ENCODE measurements at places on chromosomes 6 and 20. TPM values are rescaled to one million over a fixed set of nuclear protein-coding genes. Genes with fewer than 3 reads are reported as not detected.

DNA sequence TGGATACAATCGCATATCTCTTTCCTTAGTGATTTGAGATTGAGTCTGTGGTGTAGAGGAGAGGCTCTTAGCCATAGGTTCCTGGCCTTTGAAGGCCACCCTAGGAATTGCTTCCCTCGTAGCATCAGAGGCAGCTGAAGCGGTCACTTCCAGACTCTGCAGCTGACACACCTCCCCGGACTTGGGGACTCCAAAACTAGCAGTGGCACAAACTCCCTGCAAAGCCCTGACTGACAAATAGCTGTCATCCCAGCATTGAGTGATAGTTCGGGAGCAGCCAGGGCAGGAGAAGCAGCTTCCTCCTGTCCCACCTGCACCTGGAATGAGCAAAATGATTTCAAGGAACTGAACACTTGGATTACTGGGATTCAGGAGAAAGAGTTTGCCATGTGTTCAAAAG is 100.5 kb upstream of the QKI start:
- H3K27me3 ChIP-seq, result peaks cover 5% of the 10 kb centered on the region
- no peaks in the 10 kb centered on the region for H3K36me3 ChIP-seq
- H3K4me3 ChIP-seq, result no peak overlapping the region
- H3K27ac ChIP-seq, result no peak overlapping the region
- no peaks in the 10 kb centered on the region for H3K4me1 ChIP-seq
- no peak for DNase-seq

- no peak for DNase-seq
- peaks cover 7% of the 10 kb centered on the region for H3K27me3 ChIP-seq
- no peaks in the 10 kb centered on the region for H3K4me1 ChIP-seq
- H3K36me3 ChIP-seq, result no peaks in the 10 kb centered on the region
These were observed 14.0 kb upstream of the GMPR start for GRCh38 chr6:16224409-16224808.

GRCh38 chr6:108998485-108998884 is 96.2 kb downstream of the SESN1 start:
- peaks cover 10% of the 10 kb centered on the region for H3K4me1 ChIP-seq
- no peak overlapping the region for H3K27ac ChIP-seq
- H3K4me3 ChIP-seq, result no peak overlapping the region
- H3K36me3 ChIP-seq, result peaks cover 25% of the 10 kb centered on the region
- DNase-seq, result no peak

DNA sequence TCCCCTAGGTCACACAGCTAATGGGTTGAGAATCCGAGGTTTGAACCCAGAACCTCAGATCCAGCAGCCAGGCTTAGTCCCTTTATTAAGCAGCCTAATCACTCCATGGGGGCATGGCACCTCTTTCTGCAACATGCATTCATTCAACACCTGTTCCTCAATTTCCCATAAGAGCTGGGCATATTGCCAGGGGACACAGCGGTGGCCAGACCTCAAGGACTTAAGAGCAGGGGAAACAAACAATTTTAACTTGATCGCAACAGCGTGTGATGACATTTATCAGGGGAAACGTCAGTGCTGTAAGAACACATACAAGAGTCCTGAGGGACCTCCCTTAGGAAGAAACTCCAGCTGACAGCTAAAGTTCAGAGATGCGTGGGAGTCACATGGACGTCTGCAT is 267.4 kb upstream of the CDH4 start:
- no peaks in the 10 kb centered on the region for H3K27me3 ChIP-seq
- H3K27ac ChIP-seq, result no peak overlapping the region
- DNase-seq, result no peak

DNA sequence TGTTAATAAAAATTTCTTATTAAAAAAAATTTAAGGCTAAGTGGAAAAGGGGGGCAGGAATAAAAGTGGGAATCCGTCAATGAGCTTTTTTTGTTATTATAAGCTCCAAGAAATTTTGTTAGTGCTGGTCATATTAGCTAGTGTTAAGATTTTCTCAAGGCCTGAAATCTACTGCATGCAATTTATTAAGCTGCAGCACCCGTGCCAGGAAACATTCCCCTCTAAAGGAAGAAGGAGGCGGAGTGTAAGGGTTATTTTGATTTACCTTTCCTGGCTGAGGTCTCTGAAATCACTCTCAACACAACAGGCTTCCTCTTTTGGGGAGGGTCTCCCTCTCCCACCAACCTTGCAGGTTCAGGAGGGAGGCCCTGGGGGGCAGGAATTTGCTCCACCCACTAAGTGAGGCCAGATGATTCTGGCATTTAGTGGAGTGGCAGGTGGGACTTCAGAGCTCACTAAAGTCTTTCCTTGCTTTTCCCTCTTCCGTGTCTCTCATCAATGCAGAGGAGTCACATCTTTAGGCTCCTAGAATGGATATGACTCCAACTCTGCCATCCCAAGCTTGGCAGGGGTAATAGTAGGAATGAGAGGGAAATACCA is 168.8 kb downstream of the BCAS1 start:
- H3K4me3 ChIP-seq, result no peak overlapping the region
- no peak overlapping the region for H3K27ac ChIP-seq
- H3K4me1 ChIP-seq, result peaks cover 50% of the 10 kb centered on the region
- H3K27me3 ChIP-seq, result no peaks in the 10 kb centered on the region
- DNase-seq, result no peak

DNA sequence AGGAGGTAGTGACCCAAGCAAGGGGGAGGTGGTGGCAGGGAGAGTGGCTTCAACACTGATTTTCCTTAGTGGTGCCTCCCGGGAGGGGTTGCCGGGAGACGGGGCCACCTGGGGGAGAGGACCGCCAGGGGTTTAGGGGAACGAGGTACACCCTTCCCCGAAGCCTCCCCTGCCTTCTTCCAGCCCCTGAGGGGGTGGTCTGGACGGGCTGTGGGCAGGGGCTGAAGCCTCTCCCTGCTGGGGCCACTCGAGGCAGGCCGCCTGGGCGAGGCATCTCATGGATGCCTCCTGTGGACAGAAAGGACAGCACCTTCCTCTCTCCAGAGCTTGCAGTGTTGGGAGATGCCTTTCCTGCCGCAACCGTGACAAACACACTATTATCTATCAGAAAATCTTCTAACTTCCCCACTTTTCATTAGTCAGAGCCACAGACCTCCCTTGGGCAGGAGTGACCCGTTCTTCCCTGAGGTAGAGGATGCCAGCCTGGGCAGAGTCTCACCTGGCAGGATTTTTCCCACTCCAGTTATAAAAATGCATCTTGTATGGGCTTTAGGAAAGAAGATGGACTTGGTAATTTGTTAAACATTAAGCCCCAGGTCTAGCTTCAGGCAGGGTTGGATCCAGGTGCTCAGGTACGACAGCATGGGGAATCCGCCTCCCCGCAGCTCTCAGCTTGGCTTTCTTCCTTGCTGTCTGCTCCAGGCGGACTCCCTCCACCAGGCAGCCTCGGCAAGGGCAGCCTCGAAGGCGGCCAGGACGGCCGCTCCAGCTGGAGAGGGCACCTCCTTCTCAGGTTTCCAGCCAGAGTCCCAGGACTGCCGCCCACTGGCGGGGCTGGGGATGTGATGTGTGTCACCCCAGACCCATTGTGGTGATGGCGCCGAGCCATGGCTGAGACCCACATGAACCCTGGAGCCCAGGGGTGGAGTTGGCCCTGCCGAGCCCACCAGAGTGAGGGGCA is 11.0 kb downstream of the HRH3 start:
- H3K4me3 ChIP-seq, result no peak overlapping the region
- no peaks in the 10 kb centered on the region for H3K36me3 ChIP-seq
- no peak for DNase-seq
- H3K27me3 ChIP-seq, result no peaks in the 10 kb centered on the region

Gene MATN4
- 1.5 TPM for total RNA-seq

Gene HLA-DQB1
- total RNA-seq, result 74.6 TPM

Gene ZNF391
- total RNA-seq, result 1.3 TPM

Gene CNPY3
- 53.2 TPM for total RNA-seq

Gene ULBP3
- total RNA-seq, result 2.2 TPM

Data from activated CD4-positive, alpha-beta memory T cell treated with anti-CD3 and anti-CD28 coated beads, Interleukin-2, amount 10 ng/mL, durations not matched to agents 7 days and 5 days (primary cell).